ENCODE measurements at places on chromosomes 13 and 19. TPM values are rescaled to one million over a fixed set of nuclear protein-coding genes. Genes with fewer than 3 reads are reported as not detected.

DNA sequence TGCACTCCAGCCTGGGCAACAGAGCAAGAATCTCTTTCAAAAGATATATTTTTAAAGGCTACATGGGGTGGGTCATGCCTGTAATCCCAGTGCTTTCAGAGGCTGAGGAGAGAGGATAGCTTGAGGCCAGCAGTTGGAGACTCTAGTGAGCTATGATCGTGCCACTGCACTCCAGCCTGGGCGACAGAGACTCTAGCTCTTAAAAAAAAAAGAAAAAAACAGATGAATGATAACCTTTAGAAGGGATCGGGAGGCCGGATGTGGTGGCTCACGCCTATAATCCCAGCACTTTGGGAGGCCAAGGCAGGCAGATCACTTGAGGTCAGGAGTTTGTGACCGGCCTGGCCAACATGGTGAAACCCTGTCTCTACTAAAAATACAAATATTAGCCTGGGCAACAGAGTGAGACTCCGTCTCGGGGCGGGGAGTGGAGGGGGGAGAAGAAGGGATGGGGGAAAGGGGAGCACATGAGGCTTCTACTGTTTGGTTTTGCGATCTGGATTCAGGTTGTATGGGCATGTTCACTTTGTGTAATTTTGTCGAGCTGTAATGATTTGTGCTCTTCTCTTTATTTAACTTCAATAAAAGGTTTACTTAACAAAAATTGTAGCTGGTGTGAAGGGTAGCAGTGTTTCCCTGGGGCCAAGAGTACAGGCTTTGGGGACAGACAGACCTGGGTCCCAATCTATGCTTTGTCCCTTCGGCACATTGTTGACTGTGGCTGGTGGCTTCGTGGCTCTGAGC, 1.1 kb upstream of the PSMC4 start:
- no peak for DNase-seq

DNA sequence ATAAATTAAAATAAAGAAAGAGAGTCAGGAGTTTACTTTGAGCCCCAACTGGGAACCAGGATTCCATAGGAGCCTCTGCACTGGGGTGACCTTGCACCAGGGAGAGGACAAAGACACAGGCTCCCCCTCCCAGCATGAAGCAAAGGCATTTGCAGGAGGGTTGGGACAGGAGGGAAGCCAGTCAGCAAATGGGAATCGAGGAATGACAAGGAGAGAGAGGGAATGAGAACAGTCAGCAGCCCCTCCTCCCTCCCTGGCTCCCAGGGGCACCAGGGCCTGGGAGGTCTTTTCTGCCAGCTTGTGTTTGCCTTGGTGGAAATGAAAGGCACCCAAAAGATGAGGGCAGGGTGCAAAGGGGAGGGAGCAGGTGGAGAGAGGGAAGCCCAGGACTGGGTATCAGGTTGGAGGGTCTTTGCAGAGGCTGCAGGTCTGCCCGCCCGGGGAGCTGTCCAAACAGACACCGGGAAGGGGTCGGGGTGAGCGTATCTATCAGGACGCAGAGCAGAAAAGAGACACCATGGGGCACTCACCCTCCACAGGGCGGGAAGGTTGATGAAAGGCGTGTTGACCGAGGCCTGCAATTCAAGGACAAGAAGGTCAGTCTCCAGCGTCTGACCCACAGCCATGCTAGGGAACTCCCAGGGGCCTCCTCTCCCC, 3.8 kb downstream of the SBSN start:
- no peak for DNase-seq

DNA sequence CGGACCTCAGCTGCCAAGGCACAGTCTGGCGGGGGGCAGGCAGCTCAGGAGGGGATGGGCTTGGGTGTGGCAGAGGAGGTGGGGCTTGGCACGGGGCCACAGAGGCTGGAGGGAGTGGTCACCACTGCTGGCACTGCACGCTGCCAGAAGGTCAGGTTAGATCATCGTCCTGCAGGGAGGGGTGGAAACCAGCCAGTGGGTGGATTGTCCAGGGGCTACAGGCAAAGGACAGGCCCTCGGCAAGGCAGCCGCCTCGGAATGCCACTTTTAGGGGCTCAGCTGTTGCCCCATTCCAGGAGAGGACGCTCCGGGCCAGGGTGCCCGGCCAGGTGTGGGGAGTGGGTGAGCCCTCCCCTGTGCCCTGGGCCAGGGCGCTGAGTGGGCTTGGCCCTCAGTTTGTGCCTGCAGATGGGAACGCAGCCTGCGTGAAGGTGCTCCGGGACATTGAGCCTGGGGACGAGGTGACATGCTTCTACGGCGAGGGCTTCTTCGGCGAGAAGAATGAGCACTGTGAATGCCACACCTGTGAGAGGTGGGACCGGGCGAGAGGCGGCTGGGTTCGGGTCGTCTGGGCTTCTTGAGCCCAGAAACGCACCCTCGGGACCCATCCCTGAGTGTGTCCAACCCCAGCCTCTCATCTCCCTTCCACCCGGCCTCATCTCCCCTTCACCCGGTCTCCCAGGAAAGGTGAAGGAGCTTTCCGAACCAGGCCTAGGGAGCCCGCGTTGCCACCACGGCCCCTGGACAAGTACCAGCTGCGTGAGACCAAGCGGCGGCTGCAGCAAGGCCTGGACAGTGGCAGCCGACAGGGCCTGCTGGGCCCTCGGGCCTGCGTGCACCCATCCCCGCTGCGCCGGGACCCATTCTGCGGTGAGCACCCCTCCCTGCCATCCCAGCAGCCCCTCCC, 6.4 kb downstream of the KMT5C start:
- no peak for DNase-seq

DNA sequence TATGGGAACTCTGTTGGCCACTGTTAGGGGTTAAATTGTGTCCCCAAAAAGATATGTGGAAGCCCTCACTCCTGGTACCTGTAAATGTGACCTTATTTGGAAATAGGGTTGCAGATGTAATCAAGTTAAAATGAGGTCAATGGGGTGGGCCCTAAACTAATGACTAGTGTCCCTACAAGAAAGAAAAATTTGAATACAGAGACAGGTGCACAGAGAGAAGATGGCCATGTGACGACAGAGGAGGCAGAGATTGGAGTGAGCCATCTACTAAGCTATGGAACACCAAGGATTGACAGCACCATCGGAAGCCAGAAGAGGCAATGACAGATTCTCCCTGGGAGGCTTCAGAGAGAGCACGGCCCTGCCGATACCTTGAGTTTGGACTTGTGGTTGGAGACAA, 16.5 kb downstream of the POU2F2 start:
- DNase-seq = no peak

DNA sequence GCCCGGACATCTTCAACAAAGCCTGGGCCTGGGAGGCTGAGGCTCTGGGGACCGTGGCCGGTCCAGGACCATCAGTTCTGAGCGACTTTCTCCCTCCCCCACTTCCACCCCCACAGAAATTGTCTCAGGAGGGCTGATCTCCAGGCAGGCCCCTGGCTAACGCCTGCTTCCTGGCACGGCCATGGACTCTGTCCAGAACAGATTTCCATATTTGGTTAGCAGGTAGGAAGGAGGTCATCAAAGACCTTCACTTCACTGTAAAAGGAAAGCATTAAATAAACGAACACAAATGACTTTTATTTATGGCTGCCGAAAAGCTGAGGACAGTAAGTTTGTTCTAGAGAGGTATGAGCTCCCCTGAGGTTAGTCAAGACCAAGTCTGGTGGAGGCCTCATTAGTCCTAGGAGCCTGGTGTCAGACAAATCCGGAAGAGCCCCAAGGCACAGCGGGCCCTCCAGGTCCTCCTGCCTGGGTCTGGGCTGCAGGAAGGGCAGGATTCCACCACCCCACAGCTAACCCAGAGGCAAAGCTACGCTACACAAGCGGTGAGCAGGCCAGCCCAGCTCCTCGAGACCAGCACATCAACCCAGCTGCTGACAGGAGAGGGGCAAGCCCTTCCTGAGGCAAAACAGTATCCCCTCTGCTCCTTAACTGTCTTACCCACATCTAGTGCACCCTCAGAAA, 4.6 kb upstream of the PLPP2 start:
- no peak for DNase-seq

- DNase-seq = no peak
Measured at GRCh38 chr13:97231118-97231828, 9.1 kb downstream of the MBNL2 start.

DNA sequence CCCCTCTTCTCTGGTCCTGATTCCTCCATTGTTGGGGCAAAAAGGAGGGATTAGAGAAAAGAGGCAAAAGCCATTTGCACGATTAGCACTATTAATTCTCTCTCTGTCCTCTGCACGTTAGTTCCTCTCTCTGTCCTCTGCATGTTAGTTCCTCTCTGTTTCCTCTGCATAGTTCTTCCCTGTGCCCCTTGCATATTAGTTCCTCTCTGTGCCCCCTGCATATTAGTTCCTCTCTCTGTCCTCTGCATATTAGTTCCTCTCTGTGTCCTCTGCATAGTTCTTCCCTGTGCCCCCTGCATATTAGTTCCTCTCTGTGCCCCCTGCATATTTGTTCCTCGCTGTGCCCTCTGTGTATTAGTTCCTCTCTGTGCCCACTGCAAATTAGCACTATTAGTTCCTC, 847.2 kb upstream of the GPC6 start:
- no peak for DNase-seq

DNA sequence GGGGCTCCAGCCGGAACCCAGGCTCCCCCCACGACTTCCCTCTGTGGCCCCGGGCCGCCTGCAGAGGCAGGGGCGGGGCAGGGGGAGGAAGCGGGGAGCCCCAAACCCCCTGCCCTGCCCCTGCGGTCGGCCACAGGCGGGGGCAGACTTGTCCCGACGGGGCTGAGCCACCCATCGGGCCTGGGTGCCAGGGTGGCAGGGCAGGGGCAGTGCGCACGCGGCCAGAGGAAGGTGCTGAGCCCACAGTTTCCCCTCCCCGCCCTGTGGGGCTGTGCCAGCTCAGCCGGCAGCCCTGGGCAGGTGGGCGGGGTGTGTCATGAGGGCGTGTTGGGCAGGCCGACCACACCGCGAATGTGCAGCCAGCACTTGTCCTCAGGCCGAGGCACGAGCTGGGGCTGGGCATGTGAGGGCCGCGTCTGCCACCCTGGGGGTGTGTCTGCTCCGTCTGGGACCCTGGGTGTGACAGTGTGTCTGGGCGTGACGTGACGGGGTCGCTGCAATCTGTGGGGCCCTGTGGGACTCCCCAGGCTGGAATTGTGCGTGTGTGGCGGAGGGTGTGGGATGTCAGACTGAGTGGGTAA, 17.7 kb downstream of the CCDC97 start:
- no peak for DNase-seq

- DNase-seq = no peak
Measured at GRCh38 chr19:6743066-6743465, 3.6 kb downstream of the TRIP10 start.

Gene HMGB1
- 92.4 TPM for total RNA-seq

Gene AKT2
- total RNA-seq = 140 TPM

Gene NKPD1
- total RNA-seq = not detected
